ENCODE measurements at places on chromosomes 4 and X.

DNA sequence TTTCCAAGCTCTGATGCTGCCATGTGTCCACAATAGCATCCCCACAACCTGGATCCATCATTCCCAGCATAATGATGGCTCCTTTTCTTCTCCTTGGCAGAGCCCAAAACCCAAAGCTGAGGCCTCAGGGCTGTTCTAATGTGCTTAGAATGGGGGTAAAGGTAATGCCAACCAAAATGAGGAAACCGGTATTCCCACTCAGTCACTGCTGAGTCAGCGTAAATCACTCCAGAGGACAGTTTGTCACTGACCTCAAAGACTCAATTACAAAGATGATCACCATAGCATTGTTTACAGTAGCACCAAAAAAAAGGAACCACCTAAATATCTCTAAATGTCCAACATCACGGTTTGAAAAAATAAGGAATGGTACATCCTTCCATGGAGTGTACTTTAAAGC, 41.2 kb downstream of the OTOP1 start:
- no peak for DNase-seq
- H3K27ac ChIP-seq, result no peak overlapping the region
- H3K4me1 ChIP-seq, result peaks cover 2% of the 10 kb centered on the region
- H3K27me3 ChIP-seq, result peaks cover 69% of the 10 kb centered on the region

- H3K4me3 ChIP-seq, result no peak overlapping the region
- peaks cover 6% of the 10 kb centered on the region for H3K4me1 ChIP-seq
- peaks cover 14% of the 10 kb centered on the region for H3K36me3 ChIP-seq
- no peak for DNase-seq
- H3K27me3 ChIP-seq, result no peaks in the 10 kb centered on the region
Measured at GRCh38 chr4:158870626-158871334, 102.0 kb downstream of the FNIP2 start.

GRCh38 chr4:176377780-176378179, 58.0 kb downstream of the SPCS3 start:
- H3K27me3 ChIP-seq, result peaks cover 11% of the 10 kb centered on the region
- peaks cover 3% of the 10 kb centered on the region for H3K4me1 ChIP-seq
- no peak overlapping the region for H3K27ac ChIP-seq
- DNase-seq, result no peak
- no peaks in the 10 kb centered on the region for H3K36me3 ChIP-seq

DNA sequence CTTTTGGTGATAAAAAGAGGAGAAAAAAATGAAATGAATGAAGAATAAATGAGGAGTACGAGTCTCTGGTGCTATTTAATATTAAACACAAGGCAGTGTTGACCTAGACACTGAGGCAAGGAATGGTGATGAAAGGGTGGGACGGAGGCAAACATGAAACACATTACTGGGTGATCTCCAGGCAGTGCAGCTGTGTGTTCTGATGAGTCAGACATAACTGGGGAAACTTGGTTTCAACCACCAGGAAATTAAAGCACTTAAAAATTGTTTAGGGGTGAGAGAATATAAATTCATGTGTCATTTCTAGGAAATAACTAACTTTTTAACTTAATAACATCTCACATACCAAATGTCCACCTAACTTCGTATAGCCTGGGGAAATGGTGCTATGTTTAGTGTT, 19.7 kb upstream of the CXCL6 start:
- no peaks in the 10 kb centered on the region for H3K36me3 ChIP-seq
- DNase-seq, result no peak
- H3K4me1 ChIP-seq, result no peaks in the 10 kb centered on the region
- H3K27ac ChIP-seq, result no peak overlapping the region
- no peaks in the 10 kb centered on the region for H3K27me3 ChIP-seq
- no peak overlapping the region for H3K4me3 ChIP-seq

DNA sequence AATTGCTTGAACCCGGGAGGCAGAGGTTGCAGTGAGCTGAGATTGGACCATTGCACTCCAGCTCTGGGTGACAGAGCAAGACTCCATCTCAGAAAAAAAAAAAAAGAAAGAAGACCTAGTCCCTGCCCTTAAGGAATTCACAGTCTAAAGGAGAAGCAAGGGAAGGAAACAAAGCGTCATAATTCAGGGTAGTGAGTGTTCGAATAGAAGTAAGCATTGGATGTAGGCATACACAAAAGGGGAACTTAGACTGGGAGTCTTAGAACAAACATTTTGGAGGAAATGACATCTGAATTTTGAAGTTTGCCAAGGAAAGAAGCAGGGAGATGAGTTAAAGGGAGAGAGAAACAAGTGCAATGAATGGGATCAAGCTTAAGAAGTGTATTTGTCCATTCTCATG, 32.4 kb downstream of the PPM1K start:
- peaks cover 10% of the 10 kb centered on the region for H3K4me1 ChIP-seq
- no peak overlapping the region for H3K4me3 ChIP-seq
- no peak for DNase-seq
- peak overlapping the region; percentile 77 for H3K27ac ChIP-seq
- peaks cover 6% of the 10 kb centered on the region for H3K27me3 ChIP-seq

- no peak overlapping the region for H3K27ac ChIP-seq
- H3K36me3 ChIP-seq, result no peaks in the 10 kb centered on the region
- H3K4me3 ChIP-seq, result no peak overlapping the region
- H3K4me1 ChIP-seq, result no peaks in the 10 kb centered on the region
Measured at GRCh38 chrX:118675966-118676349, 51.4 kb upstream of the IL13RA1 start.

DNA sequence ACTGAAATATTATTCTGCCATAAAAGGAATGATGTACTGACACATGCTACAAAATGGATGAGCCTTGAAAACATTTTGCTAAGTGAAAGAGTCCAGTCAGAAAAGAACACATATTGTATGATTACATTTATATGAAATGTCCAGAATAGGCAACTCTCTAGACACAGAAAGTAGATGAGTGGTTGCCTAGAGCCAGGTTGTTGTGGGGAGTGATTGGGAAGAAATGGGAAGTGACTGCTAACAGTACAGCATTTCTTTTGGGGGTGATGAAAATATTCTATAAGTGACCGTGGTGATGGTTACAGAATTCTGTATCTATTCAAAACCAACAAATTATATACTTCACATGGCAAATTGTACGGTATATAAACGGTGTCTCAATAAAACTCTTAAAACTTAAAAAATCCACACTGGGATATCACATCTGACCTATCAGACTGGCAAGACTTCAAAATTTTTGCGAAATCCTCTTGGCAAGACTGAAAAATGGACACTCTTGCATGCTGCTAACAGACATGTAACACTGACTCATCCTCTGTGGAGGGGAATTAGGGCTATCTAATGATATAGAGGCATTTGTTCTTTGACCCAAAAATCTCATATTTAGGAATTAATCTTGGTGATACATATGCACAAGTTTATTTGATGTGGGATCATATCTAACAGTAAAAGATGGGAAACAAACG, 71.8 kb downstream of the FAM13A start:
- no peaks in the 10 kb centered on the region for H3K27me3 ChIP-seq
- no peaks in the 10 kb centered on the region for H3K36me3 ChIP-seq
- H3K27ac ChIP-seq, result no peak overlapping the region
- H3K4me3 ChIP-seq, result no peak overlapping the region

DNA sequence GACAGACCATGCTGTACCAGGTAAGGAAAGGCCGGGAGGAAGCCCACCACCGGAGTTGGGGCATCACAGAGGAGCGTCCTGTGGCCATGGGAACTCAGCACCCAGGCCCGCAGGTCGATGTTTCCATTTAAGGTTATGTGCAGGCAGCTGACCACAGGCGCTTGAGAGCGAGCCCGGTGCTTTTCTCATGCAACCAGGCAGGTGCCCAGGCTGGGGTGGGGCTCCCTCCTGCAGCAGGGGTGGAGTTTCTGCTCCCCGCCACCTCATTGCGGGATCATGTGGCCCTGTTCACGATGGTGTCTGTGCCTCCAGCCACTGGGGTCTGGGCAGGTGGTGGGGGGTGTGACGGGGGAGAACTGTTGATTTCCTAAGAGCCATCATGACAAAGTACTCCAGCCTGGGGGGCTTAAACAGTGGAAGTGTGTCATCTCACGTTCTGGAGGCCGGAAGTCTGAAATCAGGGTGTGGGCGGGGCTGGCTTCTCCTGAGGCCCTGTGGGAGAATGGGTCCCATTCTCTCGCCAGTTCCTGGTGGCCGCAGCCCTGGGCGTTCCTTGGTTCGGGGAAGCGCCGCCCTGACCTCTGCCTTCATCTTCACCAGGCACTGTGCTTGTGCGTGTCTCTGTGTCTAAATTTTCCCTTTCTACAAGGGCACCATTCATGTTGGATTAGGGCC, 60.9 kb downstream of the CPZ start:
- no peak overlapping the region for H3K27ac ChIP-seq
- no peak for DNase-seq
- peaks cover 1% of the 10 kb centered on the region for H3K36me3 ChIP-seq
- peaks cover 14% of the 10 kb centered on the region for H3K27me3 ChIP-seq
- H3K4me1 ChIP-seq, result no peaks in the 10 kb centered on the region

DNA sequence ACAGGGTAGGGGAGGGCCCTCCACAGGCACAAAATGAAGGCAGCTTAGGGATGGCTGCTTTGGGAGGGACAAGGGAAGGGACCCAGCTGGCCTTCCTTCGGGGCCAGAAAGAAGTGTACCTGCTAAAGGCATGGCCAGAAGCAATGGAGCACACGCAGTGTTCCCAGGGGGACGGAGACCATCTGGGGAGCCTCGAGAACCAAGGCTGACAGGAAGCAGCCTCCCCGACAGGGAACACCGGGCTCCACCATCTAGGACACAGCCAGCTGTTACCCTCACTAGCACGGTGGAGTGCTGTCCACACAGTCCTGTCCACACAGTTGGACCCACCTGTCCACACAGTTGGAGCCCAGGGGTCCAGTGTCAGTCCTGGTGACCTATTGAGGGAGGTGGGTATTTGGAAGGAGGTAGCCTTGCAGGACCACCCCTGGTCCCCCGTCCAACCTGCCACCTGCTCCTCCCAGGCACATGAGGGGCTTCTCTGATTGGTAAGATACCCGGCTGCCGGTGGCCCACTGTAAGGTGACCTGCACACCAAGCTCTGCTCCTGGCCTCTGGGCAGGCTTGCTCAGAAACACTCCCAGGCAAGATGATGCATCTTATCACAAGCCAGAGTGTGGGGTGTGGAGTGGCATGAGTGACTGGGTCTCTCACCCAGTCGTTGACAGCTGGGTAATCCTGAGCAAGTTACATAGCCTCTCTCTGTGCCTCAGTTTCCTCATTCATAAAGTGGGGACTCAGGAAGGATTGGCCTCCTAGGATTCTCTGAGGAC, 20.5 kb upstream of the AFAP1 start:
- H3K36me3 ChIP-seq, result no peaks in the 10 kb centered on the region
- no peak overlapping the region for H3K4me3 ChIP-seq
- H3K4me1 ChIP-seq, result peaks cover 17% of the 10 kb centered on the region
- H3K27me3 ChIP-seq, result no peaks in the 10 kb centered on the region
- H3K27ac ChIP-seq, result peak overlapping the region; percentile 66

- H3K4me3 ChIP-seq, result no peak overlapping the region
- peaks cover 24% of the 10 kb centered on the region for H3K27me3 ChIP-seq
- H3K27ac ChIP-seq, result no peak overlapping the region
- no peaks in the 10 kb centered on the region for H3K4me1 ChIP-seq
- no peaks in the 10 kb centered on the region for H3K36me3 ChIP-seq
Measured at GRCh38 chr4:56164907-56165306, 216.2 kb downstream of the CEP135 start.

GRCh38 chr4:143482840-143483239, 30.7 kb upstream of the SMARCA5 start:
- H3K27me3 ChIP-seq, result peaks cover 36% of the 10 kb centered on the region
- H3K36me3 ChIP-seq, result peaks cover 10% of the 10 kb centered on the region
- DNase-seq, result no peak
- no peaks in the 10 kb centered on the region for H3K4me1 ChIP-seq
- H3K27ac ChIP-seq, result no peak overlapping the region
- no peak overlapping the region for H3K4me3 ChIP-seq

GRCh38 chr4:170004651-170005295, 21.4 kb downstream of the MFAP3L start:
- H3K4me1 ChIP-seq, result peaks cover 5% of the 10 kb centered on the region
- H3K4me3 ChIP-seq, result no peak overlapping the region
- peaks cover 2% of the 10 kb centered on the region for H3K36me3 ChIP-seq
- H3K27ac ChIP-seq, result no peak overlapping the region

GRCh38 chr4:152090543-152090942, 329.7 kb upstream of the GATB start:
- peaks cover 33% of the 10 kb centered on the region for H3K4me1 ChIP-seq
- DNase-seq, result no peak
- H3K36me3 ChIP-seq, result peaks cover 2% of the 10 kb centered on the region

DNA sequence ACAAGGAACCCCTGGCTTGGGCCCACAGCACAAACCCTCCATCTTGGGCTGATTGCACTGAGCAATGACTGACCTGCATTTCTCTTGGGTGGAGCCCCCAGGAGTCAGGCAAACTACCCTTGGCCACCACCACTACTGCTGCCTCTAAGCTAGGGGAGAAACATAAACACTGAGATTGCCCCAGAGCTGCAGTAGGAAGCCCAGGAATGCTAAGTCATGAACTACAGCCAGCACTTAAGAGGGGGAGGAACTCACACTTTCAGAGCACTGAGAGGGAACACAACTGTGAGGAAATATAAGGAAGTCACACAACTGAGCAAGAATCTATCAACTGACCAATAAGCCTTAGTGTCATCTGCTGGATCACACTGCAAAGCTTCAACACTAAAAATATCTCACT, 111.6 kb upstream of the PPP3CA start:
- no peaks in the 10 kb centered on the region for H3K36me3 ChIP-seq
- H3K27me3 ChIP-seq, result no peaks in the 10 kb centered on the region
- DNase-seq, result no peak
- no peaks in the 10 kb centered on the region for H3K4me1 ChIP-seq

DNA sequence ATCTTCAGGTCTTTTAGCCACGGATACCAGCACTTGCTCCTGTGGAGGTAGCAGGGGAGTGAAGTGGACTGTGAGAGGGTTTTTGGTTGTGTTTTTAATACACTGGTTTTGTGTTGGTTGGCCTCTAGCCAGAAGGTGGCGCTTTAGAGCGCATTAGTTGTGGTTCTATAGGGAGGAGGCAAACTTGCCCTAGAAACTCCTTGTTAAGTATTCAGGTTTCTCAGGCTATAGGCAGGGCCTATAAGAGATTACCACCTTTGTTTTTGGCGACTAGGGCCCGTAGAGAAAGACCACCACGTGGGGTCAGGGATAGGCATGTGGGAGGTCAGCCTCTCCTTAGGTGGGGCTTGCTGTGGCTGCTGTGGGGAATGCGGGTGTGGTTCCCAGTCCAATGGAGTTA, 221.6 kb upstream of the SPANXN4 start:
- H3K4me1 ChIP-seq, result no peaks in the 10 kb centered on the region
- no peak overlapping the region for H3K4me3 ChIP-seq
- H3K36me3 ChIP-seq, result no peaks in the 10 kb centered on the region
- no peak for DNase-seq
- no peak overlapping the region for H3K27ac ChIP-seq

GRCh38 chrX:74613370-74614092, 893 bp downstream of the RLIM start:
- H3K27me3 ChIP-seq, result no peaks in the 10 kb centered on the region
- peaks cover 13% of the 10 kb centered on the region for H3K4me1 ChIP-seq
- no peak for DNase-seq
